KG1 (cell line): ENCODE measurements at places on chromosomes 16 and 17.

- DNase-seq, result no peak
These were observed 59.7 kb downstream of the SHISA6 start for GRCh38 chr17:11300738-11301137.

- DNase-seq, result no peak
These were observed 927.6 kb upstream of the CDH8 start for GRCh38 chr16:62963846-62964245.

GRCh38 chr17:42272162-42272907 lies 3.9 kb downstream of the STAT5B start:
- DNase-seq, result no peak

- DNase-seq, result no peak
These were observed 40.5 kb downstream of the C16orf82 start for GRCh38 chr16:27107185-27107592.

GRCh38 chr17:50354198-50354597 lies 8.3 kb downstream of the XYLT2 start:
- no peak for DNase-seq

- DNase-seq, result no peak
These were observed 3.5 kb downstream of the FOXJ1 start for GRCh38 chr17:76137351-76138233.

DNA sequence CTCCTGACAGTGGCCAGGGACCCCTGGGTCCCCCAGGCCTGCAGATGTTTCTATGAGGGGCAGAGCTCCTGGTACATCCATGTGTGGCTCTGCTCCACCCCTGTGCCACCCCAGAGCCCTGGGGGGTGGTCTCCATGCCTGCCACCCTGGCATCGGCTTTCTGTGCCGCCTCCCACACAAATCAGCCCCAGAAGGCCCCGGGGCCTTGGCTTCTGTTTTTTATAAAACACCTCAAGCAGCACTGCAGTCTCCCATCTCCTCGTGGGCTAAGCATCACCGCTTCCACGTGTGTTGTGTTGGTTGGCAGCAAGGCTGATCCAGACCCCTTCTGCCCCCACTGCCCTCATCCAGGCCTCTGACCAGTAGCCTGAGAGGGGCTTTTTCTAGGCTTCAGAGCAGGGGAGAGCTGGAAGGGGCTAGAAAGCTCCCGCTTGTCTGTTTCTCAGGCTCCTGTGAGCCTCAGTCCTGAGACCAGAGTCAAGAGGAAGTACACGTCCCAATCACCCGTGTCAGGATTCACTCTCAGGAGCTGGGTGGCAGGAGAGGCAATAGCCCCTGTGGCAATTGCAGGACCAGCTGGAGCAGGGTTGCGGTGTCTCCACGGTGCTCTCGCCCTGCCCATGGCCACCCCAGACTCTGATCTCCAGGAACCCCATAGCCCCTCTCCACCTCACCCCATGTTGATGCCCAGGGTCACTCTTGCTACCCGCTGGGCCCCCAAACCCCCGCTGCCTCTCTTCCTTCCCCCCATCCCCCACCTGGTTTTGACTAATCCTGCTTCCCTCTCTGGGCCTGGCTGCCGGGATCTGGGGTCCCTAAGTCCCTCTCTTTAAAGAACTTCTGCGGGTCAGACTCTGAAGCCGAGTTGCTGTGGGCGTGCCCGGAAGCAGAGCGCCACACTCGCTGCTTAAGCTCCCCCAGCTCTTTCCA lies 25.1 kb downstream of the C1QTNF1 start:
- DNase-seq, result no peak

- DNase-seq, result no peak
These were observed 10.8 kb upstream of the MTMR4 start for GRCh38 chr17:58525239-58525638.

GRCh38 chr16:89064606-89065457 lies 28.8 kb upstream of the ACSF3 start:
- DNase-seq, result no peak

DNA sequence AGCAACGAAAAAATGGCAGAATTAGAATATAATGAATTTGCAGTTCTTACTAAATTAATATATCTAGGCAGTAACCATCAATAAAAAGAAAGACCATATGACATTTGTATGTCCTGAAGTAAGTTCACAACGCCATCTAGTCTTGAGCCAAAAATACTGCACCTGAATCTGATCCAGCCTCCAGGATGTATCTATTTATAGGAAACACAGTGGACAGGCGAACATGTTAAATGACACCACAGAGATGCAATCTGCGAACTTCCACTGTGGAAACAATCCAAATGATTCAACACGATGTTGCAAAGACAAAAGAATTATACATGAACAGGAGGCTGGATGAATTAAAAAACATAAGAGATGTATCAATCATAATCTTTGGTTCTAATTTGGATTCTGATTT lies 197.6 kb downstream of the CDH13 start:
- no peak for DNase-seq

DNA sequence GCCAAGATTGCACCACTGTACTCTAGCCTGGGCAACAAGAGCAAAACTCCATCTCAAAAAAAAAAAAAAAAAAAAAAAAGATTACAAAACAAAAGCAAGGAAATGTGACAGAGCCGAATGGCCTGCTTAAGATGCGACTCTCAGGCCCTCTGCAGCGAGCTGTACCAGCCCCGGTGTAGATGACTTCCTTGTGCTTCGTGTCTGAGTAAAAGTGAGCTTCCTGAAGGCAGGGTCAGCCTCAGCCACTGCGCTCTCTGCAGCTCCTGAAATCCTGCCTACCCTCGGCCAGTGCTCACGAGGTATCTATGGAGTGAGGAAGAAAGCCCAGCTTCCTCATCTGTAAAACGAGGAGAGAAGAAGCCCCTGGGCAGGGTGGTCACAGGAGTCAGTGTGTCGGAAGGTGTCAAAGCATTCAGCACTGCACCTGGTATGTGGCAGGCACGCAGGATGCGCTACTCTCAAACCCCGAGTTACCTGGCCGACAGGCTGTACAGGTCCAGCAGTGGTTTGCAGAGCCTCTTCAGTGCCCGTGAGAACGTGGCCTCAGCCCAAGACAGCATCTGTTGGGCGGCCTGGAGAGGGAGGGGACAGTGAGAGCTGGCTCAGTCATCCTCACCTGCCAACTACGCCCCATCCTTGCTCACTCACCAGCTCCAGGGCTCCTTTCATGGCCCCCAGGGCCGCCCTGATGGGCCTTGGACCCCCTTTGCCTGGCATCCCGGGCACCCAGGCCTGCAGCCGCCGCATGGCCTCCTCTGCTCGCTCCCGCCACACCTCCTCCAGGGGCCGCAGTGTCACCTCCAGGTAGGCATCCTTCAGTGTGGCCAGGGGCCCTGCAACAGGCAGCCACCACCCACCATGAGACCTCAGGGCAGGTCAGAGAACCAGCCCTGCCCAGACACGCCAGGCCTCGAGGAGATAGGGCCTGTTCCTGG lies 44.6 kb downstream of the RMI2 start:
- DNase-seq, result no peak

DNA sequence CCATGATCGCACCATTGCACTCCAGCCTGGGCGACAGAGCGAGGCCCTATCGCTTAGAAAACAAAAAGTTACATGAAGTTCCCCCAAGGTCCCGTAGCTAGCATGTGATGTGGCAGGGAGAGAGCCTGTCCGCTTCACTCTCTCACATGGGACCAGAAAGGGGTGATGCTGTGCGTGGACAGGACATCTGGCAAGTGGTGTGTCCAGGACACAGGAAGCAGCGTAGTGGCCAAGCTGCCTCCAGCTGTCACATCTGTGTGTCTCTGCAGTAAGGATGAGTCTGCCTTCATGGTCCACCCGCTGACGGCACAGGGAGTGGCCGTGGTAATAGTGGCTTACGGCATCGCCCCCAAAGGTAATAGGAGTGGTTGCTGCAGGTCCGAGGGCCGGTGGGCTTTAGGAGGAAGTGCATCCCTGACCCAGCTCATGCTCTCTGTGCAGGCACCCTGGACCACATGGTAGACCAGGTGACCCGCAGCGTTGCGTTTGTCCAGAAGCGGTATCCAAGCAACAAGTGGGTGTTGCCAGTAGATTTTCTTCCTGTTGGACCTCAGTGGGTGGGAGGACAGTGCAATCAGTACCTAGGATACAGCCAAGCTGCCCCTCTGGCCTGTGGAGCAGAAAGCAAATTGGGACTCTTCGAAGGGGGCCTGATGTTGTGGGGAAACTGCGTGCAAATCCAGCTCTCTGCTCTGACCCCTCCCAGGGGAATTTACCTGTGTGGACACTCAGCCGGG lies 9.5 kb upstream of the BIRC5 start:
- DNase-seq, result no peak

DNA sequence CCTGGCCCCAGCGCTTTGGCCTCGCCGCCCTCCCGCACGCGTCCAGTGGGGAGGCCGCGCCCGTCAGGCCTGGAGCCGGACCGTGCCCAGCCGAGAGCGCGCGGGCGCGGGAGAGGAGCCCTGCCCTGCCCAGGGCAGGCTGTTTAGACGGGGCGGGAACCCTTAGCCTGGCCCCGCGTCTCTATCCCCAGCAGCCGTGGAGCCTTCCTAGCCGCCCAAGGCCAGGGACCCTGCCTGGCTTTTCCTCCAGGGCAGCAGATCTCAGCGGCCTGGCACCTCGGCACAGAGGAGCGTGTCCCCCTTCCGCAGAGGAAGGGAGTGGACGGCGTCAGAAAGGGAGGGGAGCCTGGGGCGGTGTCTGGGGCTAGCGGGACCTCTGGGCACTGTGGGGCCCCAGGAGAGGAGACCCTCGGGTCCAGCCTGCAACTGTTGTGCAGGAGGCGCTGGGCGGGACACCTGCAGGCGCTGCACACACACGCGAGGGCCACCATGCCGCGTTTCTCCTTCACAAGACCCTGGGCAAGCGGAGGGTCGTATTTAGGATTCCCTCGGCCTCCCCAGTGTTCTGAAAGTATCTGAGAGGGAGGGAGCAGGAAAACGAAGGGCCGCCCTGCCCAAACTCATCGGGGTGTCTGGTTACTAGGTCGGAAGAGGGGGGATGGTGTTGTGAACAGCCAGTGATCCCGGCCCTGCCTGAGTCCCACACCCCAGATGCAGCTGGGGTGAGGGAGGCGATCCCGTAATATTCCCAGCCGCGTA lies 2.3 kb upstream of the NPTX1 start:
- DNase-seq, result no peak

DNA sequence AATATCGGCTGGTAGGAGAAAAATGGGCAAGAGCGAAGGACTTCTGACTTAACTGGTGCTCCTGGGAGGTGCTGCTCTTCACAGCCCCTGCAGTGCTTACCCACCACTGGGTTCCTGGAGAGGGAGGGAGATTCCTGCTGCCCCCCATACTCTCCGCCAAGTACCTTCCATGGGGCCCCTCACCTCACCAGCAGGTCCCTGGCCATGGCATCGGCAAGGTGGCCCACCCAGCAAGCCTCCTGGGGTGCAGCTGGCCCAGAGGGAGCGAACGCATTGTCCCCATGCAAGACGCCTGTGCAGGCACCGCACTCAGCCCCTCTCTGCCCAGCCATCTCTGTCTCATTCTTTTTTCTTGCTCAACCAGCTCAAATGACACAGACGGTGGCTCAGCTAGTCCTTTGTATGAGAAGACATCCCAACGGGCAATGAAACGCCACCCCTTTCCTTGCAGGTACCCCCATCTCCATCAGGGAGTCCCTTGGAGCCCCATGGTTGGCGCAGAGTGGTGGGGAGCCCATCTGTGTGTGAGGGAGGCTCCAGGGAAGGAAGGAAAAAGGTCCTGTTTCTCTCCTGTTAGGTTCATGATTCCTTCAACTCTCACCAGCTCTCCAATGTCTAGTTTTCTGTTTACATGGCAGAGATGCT lies 9.6 kb upstream of the ALDH3A1 start:
- DNase-seq, result no peak

- no peak for DNase-seq
These were observed 23.5 kb upstream of the PYY start for GRCh38 chr17:43976963-43977837.

- no peak for DNase-seq
These were observed 47.3 kb upstream of the PMFBP1 start for GRCh38 chr16:72219282-72219681.

- no peak for DNase-seq
These were observed 104.7 kb downstream of the MRM1 start for GRCh38 chr17:36705874-36706731.

- no peak for DNase-seq
These were observed 110.4 kb upstream of the HAS3 start for GRCh38 chr16:68995011-68995504.

DNA sequence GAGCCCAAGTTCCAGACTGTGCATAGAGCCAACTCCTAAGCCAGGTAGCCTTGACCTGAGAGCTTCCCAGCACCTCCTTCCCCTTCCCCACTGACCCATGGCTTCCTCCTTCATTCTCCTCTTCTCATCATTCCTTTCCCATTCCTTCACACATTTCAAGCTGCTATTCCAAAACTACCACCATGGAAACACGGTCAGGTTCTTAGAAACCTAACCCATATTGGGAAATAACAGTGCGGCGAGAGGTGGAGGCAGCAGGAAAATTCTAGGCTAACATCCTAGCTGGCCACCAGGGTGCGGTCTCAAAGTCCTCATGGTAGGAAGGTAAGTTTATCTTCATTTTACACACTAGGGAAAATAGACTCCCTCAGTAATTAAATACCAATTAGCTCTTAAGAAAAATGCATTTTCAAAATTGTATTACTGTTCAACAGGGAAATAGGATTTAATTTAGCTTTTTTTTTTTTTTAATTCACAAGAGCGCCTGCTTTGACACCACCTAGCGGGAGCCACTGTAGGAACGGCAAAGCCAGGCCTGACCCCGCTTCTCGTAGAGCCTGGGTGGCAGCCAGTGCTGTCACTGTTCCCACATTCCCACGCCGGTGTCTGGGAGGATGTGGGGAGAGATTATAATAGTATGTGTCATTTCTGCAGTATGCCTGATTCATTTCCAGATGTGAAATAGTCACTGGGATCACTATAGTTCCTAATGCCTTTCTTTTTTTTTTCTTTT lies 14.0 kb upstream of the SPHK1 start:
- DNase-seq, result no peak

DNA sequence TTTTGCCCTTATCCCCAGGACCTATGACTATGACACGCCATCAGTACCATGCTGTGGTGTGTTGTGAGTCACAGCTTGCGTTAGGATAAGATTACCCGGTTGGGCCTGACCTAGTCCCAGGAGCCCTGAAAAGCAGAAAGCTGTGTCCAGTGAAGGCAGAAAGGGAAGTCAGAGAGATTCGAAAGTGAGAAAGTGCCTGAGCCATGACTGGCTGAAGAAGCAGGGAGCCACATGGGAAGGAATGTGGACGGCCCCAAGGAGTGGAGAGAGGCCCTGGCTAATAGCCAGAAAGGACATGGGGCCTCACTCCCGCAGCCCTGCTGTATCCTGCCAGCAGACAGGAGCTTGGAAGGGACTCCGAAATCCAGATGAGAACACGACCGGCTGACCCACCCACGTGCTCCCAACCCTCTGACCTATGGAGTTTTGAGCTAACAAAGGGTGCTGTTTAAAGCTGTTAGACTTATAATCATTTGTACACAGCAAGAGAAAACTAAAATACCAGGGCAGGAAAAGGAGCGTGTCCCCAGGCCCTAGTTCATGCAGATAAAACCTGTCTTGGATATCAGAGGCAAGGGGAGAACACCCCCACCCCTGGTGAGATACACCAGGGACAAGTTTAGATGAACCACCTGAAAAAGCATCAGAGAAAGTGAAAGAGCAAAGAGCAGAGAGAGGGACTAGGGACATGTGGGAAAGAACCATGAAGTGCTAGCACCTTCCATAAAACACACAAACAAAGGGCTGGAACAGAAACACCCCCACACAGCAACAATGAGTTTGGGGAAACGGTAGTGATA lies 115.3 kb downstream of the SLC39A11 start:
- no peak for DNase-seq

GRCh38 chr17:11495613-11496012 lies 102.7 kb upstream of the DNAH9 start:
- no peak for DNase-seq
